ENCODE measurements at places on chromosomes 16 and 17.

- no peak for DNase-seq
Measured at GRCh38 chr16:4113358-4114256, 2.6 kb downstream of the ADCY9 start.

- no peak for DNase-seq
Measured at GRCh38 chr17:2487306-2487705, 24.4 kb downstream of the METTL16 start.

GRCh38 chr17:77827039-77827438 is 131.5 kb upstream of the TNRC6C start:
- DNase-seq, result no peak

GRCh38 chr16:70529051-70529777 is 5.6 kb downstream of the SF3B3 start:
- DNase-seq, result peak; percentile 79

DNA sequence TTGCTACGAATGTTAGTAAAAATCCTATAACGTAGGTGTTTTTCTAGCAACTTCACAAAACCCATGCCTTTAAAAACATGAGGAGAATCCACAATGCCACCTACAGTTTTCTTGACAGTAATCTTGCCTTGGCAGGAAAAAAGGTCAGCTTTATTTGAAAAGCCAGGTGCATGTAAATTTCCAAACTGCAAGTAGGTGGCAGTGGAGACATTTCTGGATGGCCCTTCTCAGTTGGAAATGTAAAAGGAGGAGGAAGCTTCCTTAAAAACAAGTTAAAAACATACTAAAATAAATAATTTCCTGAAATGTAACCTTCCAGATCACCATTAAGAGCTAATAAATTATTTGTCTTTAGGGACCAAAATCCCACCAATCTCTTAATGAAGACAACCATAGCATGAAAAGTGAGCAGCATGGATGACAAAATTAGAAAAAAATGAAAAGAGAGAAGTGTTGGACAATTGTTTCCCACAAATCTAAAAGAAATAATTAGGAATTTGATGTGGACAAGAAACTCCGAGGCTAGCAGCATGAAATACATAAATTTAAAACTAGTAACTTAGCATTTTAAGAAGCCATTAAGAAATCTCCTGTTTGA is 152.2 kb downstream of the SNX11 start:
- peak; percentile 43 for DNase-seq

All from fibroblast of mammary gland (primary cell).